ENCODE measurements at places on chromosomes 11 and 22.

DNA sequence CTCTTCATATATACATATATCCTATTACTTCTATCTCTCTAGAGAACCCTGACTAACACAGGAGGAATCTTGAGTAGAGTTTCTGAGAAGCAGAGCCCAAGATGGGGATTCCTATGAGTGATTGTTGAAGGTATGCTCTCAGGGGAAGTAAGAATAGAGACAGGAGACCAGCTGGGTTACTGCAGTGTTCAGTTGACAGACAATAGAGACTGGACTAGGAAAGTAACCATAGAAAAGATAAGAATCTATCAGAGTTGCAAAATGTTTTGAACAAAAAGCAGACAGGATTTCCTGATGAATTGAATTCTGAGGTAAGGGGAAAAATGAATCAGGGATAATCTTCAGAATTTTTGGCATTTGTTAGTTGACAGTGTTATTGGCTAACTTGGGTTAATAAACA lies 54.4 kb downstream of the SLC17A6 start:
- no peak for DNase-seq

- no peak for DNase-seq
These were observed 209.6 kb downstream of the BUD13 start for GRCh38 chr11:116563028-116563711.

DNA sequence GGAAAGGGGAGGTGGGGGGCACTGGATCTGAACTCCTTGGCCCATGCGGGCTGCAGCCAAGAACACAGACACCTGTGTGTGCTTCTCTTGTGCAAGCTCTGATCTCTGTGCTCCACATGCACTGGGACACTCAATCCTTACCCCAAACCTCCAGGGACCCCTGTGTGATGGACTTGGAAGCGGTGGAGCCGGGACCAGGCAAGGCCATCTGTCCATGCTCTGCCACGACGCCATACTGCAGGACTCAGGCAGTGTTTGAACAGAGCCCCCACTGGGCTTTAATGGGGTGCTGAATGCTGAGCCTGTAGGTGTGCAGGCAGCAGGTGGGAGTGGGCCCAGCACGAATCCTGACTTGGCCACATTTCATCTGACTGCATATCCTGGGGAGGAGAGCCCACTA lies 23.4 kb downstream of the PPM1F start:
- no peak for DNase-seq

- peak; percentile 78 for DNase-seq
These were observed 469.9 kb downstream of the MN1 start for GRCh38 chr22:27331526-27332281.

GRCh38 chr11:65911682-65912568 lies 6.9 kb downstream of the C11orf68 start:
- DNase-seq = peak; percentile 59

GRCh38 chr11:9752091-9752490 lies 88.2 kb downstream of the SWAP70 start:
- DNase-seq = no peak

- no peak for DNase-seq
These were observed 122.0 kb downstream of the SLC17A6 start for GRCh38 chr11:22460181-22460580.

- no peak for DNase-seq
These were observed 27.2 kb upstream of the MYO18B start for GRCh38 chr22:25714739-25715138.

- peak; percentile 73 for DNase-seq
These were observed 638 bp downstream of the NRGN start for GRCh38 chr11:124740277-124740882.

- DNase-seq = no peak
These were observed 10.0 kb downstream of the RPL3 start for GRCh38 chr22:39309364-39309861.

Measured in ecto neural progenitor cell (in vitro differentiated cells).